Left cardiac atrium (tissue), 4 donors: ENCODE measurements at places on chromosomes 3 and 15. TPM values are rescaled to one million over a fixed set of nuclear protein-coding genes. Genes with fewer than 3 reads are reported as not detected.
A peak's percentile ranks its signal among the peaks of the same experiment; 100 is the strongest.

The BAHD1 gene
- 14.5 TPM for total RNA-seq

The FANCD2 gene
- total RNA-seq = 1.8 TPM

The ADCY5 gene
- total RNA-seq = 104 TPM

The KCNMB2 gene
- total RNA-seq = 7.8 TPM

The CILP gene
- 31.1 TPM for total RNA-seq

The HEG1 gene
- total RNA-seq = 149 TPM

The NRG4 gene
- 0.29 TPM for total RNA-seq

The PCLAF gene
- total RNA-seq = 3.8 TPM

- DNase-seq = no peak
Measured at GRCh38 chr3:37283011-37283410, 108.6 kb upstream of the LRRFIP2 start.

DNA sequence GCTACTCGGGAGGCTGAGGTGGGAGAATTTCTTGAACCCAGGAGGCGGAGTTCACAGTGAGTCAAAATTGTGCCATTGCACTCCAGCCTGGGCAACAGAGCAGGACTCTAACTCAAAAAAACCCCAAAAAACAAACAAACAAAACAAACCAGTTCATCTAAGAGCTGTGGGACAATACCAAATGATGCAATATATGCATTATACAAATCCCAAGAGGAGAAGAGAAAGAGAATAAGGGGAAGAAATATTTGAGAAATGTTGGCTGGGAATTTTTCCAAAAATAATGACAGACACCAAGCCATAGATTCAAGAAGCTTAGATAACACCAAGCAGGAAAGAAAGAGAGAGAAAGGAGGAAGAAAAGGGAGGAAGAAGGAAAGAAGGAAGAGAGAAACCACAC, 82.5 kb downstream of the KLF13 start:
- DNase-seq = no peak

DNA sequence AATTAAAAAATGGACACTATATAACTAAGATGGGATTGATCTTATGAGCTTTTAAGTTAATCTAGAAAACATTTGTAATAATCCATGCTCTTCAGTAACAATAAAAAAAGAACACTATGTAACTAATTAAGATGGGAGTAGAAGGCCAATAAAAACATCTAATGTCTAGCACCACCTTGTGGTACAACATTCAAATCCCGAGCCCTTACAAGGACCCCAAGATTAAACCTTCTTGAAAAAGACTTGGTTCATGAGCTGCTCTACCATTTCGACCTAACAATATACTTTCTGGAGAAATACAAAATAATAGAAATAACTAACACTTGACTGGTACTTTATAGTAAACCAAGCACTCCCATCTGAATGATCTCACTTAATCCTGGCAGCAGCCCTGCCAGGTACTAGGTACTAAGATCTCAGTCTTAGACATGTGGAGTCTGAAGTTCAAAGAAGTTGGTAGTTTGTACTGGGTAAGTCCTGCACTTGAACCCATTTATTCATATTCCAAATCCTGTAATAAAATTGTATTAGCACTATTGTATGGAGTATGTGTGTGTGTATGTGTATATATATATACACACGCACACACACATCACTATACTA, 21.8 kb downstream of the METTL6 start:
- no peak for DNase-seq

DNA sequence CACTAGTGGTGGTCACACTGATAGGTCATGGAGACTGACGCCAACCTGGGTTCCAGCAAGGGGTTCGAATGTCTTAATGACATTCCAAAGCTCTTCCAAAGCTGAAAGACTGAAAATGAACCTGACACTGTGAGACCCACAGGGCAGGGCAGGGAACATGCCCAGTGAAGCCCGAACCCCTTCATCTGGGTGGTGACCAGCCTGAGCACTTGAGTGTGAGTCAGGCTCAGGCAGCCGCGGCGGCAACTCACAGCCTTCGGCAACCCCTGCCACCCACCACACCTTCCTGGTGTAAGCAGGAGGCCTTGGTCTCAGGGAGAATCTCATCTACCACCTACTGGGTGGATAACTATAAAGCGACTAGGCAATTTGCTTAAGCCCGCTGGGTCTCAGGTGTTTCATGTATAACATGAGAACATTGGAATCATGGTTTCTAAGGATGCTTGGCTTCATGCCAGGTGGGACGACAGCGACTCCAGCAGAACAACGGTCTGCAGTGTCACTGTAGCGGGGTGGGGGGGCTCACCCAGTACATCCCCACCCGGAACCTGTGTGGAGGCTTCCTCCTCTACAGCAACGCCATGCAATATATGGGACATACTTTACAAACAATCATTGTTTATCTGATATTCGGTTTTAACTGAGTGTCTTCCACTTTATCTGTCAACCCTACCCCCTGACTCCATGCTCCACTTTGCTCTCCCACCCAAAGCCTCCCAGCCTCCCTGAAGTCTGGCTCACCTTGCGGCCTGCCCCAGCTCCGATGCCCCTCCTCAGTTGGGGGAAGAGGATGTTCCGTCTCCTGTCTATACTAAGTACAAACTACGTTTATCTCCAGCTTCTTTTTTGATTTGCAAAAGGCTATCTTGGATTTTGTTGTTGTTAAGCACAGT, 125.0 kb upstream of the MEF2A start:
- no peak for DNase-seq

DNA sequence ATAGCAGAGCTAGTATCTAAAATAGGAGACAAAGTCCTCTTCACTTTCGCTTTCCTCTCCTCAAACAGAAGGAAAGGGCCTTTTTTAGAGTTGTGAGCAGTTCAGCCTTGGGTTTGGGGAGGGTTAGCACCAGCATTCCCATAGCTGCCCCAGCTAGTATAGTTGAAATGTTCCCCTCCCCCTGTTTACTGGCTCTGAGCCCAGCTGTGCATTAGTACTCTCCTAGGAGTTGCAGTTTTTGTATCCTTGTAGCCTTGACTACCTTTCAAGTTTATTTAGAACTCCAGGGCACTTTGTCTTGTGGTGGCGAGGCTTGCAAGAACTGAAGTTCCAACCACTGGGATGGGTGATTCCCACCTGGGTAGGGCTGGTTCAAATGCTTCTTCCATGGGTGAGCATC, 245.1 kb upstream of the NAALADL2 start:
- no peak for DNase-seq

GRCh38 chr3:184815046-184815930, 3.3 kb downstream of the VPS8 start:
- no peak for DNase-seq

GRCh38 chr3:184596233-184596632, 34.6 kb downstream of the EPHB3 start:
- no peak for DNase-seq

GRCh38 chr3:40597441-40597840, 72.7 kb downstream of the ZNF621 start:
- no peak for DNase-seq

GRCh38 chr15:72685301-72685924, 569 bp downstream of the HIGD2B start:
- no peak for DNase-seq

GRCh38 chr3:74523811-74524210, 90.6 kb downstream of the CNTN3 start:
- DNase-seq = no peak

DNA sequence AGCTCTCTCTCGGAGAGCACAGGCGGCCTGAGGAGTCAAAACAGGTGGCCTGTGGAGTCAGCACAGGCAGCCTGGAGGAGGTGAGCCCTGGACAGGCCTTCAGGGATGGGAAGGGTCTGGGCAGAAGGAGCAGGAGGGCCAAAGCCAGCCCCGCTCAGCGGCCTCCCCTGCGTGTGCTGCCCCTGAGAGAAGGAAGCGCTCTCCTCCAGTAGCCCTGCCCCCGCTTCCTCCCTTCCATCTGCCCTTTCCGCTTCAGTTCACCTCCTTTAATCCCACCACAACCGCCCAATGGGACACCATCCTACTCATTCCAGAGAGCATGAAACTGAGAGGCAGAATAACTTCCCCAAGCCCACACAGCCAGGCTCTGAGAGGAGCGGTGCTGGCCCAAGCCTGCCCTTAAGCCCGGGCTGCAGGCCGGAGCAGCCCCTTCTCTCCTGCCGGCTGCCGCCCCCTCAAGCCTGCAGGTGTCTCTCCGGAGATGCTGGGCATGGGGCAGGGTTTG, 3.2 kb upstream of the NR2E3 start:
- DNase-seq = no peak

GRCh38 chr15:70084461-70084860, 13.3 kb downstream of the TLE3 start:
- no peak for DNase-seq

DNA sequence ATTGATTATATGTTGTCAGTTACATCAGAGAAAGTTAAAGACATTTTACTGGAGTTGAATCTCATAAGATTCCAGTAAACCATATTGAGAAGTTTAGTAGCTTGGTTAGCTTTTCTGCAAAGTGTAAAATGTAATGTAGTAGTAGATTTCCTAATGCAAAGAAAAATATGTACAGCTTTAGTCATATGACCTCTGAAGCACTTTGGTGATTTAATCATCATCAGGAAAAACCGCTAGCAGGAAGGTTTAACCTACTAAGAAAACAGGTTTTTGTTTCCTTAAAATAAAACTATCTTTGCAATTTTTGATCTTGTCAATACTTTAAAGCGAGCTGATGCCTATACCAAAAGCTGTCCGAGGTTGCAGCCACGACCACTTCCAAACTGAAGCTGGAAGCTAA, 364.6 kb upstream of the ZNF385D start:
- DNase-seq = no peak

- DNase-seq = no peak
Measured at GRCh38 chr3:104178680-104179079, 1188.0 kb upstream of the ALCAM start.

GRCh38 chr3:168273917-168274316, 178.2 kb upstream of the GOLIM4 start:
- no peak for DNase-seq

GRCh38 chr3:100226712-100227429, 33.9 kb upstream of the TBC1D23 start:
- no peak for DNase-seq

GRCh38 chr3:60890226-60890625, 361.0 kb downstream of the FHIT start:
- no peak for DNase-seq

GRCh38 chr3:58452176-58452575, 18.5 kb upstream of the PDHB start:
- DNase-seq = no peak

DNA sequence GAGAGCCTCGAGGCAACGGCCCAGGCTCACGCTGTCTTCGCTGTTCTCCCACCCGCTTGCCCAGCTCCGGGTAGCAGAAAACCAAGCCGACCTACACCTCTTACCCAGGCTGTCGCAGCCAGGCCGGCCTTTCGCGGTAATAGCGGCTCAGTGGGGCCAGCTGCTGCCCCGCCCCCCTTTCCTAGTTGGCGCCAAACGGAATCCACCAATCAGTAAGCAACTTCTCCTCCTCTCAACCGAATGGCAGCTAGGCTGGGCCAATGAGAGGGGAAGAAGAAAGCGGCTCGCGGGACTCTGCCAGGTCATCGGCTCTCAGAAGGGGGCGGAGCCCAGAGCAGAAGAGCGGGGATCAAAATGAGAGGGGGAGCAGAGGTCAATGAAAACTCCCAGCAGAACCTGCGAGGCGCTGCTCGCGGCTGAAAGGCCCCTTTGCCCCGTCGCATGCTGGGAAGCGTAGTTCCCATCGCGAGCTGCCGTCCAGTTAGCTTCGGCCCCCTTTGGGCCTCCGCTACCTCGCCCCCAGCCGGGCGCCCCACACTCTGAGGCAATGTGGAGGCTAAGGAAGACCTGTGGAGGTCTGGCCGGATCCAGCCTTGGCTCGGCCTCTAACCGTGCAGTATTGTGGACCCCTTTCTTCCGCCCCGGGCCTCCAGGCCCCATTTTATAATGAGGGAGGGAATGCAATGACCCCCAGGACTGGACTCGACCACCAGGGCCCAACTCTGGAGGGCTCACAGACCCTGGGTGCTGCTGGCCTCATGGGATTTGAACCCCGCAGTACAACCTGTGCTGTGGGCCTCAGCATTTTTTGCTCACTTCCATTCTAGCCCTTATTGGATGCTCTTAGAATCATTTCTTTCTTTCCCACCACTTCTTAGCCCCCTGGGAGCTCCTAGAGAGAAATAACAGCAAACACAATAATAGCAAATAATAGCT, at the start of gene CDC25A:
Gene CDC25A (minus strand): TSS at position 152 of the 936 bp plus-strand sequence. CDS start 470 bp downstream, outside the sequence.
- peak; percentile 96 for DNase-seq

DNA sequence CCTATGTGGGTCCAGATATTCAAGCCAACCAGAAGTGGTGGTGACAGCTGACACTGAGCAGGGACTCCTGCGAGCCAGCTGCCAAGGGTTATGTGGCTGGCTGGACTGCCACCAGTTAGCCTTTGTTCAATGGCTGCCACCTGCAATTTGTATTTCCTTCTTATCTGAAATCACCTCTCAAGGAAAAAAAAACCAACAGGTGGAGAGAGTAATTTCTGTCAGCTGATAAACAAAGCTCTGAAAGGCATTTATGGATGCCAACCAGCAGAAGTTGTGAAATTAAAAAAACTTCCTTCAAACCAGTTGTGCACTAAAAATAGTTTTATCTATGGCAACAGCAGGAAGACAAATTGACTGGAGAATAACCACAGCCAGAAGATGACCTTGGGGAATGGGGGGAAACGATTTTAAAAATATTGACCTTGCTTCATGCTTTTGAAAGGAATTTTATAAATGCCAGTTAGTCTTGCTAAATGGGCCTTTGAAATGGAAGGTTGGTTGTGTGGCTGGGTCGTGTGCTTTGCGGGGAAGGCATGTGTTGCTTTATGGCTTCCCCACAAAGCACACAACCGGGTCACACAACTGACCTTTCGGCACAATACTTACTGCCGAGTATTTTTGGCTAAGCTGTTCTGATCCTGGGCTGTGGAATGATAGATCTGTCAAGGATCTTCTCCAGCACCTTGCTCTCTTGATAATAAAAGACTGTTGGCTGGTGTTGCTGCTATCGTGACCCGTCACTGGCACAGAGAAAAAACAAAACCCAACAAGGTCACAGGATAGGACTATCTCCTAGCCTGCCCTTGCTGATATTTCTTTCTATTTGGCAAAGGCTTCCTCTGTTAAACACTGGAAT, 3.5 kb downstream of the MYZAP start:
- DNase-seq = peak; percentile 55

- DNase-seq = no peak
Measured at GRCh38 chr3:26058901-26059321, 269.0 kb downstream of the OXSM start.

- no peak for DNase-seq
Measured at GRCh38 chr15:69597061-69597592, 144.5 kb downstream of the RPLP1 start.

GRCh38 chr3:57389271-57389670, 96.8 kb upstream of the ASB14 start:
- no peak for DNase-seq

GRCh38 chr3:1439395-1439794, 346.6 kb downstream of the CNTN6 start:
- no peak for DNase-seq

GRCh38 chr3:100606894-100607512, 2.4 kb upstream of the ADGRG7 start:
- no peak for DNase-seq

- no peak for DNase-seq
Measured at GRCh38 chr15:43932907-43933306, 106.1 kb downstream of the WDR76 start.

- peak; percentile 59 for DNase-seq
Measured at GRCh38 chr15:57562196-57562769, 29.4 kb upstream of the MYZAP start.
